ENCODE measurements at places on chromosomes 7 and 10.

- DNase-seq: no peak
These were observed 80.7 kb downstream of the MMRN2 start for GRCh38 chr10:86876748-86877147.

DNA sequence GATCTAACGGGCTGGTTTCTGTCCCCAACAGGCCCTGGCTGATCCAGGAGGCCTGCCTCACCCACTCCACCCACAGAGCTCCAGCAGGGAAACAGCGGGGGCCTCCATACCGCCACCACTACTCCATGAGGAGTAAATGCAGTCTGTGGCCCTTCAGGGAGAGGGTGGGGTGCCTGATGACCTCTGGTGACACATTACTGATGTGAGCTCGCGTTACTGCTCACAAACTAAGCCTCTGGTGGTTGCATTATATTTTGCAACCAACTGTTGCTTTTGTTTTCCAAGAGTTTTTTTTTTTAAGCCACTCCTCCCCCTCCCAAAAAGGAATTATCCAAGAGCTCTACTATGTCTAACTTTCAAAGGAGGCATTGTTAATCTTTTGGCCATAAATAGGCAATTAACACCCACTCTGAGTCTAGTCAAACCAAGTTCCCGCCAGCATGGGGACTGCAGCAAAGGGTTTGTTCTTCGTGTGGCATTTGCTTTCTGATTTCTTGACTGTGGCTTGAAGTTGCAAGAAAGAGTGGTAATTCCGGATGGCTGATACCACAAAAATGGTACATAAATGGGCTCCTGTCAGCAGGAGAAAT, 72.6 kb downstream of the FAM53B start:
- DNase-seq: no peak

DNA sequence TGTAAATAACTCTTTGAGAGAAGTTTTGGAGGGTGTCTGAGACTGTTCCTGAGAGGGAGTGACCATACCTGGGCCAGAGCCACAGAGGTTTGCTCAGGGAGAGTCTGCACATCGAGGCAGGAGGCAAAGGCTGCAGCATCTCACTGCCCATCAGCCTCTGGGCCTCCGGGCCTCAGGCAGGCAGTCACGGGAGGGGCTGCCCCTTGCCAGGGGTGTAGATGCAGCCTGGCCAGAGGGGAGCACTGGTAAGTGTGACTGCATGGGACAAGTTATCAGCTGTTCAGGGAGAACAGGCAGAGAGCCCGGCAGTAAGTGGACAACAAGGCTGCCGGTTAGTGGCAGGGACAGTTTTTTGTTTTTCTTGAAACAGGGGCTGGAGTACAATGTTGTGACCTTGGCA, 55.9 kb downstream of the ZNF467 start:
- DNase-seq: no peak

- no peak for DNase-seq
These were observed 1194.3 kb upstream of the CELF2 start for GRCh38 chr10:9823268-9823930.

- no peak for DNase-seq
These were observed 103.5 kb upstream of the PRSS1 start for GRCh38 chr7:142645777-142646176.

- no peak for DNase-seq
These were observed 468.9 kb downstream of the DNAJB6 start for GRCh38 chr7:157805713-157806112.

GRCh38 chr10:52682766-52683165, 89.8 kb downstream of the MBL2 start:
- DNase-seq: no peak

GRCh38 chr7:84506151-84506550, 311.6 kb upstream of the SEMA3A start:
- DNase-seq: no peak

DNA sequence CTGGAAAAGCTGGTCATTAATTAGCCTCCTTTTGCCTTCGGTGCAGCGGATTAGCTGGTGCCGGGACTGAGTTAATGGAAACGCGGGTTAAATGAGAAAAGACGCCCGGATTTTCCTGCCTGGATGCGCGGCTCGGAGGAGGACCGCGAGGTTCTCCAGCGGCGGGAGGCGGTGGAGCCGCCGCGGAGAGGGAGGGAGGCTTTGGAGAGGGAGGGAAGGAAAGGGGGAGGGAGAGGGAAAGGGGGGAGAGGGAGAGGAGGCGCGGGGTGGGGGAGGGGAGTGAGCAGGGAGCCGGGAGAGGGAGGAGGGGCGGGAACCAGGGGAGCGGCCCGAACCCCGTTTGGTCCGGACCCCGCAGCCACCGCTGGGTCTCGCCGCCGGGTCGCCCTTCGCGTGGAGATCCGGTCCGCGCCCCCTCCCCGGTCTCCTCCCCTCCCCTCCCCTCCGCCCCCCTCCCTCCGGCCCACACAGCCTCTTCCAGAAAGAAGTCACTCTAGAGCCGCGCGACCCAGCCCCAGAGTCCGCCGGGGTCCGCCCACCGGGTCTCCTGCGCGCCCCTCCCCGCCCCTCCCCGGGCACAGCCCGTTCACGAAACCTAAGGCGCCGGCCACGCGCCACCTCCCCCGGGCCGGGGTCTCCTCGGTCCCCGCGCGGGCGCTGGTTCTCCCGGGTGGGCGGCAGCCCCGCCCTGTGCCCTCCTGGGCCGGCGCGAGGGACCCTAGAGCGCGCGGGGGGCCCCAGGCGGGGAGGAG, 347.5 kb downstream of the DNAJB6 start:
- DNase-seq: no peak

DNA sequence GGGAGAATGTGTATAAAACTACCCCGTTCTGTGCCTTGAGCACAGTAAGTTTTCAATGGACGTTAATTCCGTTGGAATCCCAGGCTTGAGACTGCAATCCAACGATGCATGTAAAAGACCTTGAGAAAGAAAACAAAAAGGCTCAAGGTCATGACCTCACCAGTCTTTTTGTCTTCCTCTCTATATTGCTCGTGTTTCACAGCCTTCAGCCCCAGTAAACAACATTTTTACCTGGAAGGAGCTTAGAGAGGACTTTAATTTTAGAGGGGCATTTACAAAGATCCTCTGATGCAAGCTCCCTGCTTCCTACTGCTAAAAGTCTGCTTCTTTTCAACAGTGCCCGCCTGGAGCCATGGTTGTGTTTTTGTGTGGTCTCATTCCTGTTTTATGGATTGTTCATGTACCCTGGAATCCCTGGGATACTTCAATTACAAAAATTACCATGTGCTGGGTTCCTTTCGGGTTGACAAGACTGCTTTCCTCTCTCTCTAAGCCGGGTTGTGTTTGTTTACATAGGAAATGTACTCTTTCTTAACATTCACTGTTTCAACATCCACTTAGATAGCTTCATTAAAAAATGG, 320.1 kb upstream of the NFE2L3 start:
- DNase-seq: no peak

GRCh38 chr10:68271196-68271882, 39.4 kb upstream of the ATOH7 start:
- DNase-seq: no peak

DNA sequence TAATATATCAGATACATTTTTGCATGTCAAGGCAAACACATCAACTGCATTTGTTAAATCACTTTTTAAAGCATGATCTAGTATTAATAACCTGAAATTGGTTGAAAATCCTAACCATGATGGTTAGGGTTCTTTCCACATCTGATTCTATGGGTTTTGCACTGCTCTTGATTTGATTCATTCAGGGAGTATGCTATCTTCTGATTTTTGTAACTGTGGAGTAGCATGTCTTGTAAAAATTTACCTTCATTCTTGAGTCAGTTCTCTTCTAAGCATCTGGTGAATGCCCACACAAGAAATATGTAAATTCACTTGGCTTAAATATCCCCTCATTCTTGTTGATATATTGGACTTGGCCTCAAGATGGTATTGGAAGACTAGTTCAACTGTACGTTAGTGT, 178.7 kb downstream of the KLF6 start:
- DNase-seq: no peak

DNA sequence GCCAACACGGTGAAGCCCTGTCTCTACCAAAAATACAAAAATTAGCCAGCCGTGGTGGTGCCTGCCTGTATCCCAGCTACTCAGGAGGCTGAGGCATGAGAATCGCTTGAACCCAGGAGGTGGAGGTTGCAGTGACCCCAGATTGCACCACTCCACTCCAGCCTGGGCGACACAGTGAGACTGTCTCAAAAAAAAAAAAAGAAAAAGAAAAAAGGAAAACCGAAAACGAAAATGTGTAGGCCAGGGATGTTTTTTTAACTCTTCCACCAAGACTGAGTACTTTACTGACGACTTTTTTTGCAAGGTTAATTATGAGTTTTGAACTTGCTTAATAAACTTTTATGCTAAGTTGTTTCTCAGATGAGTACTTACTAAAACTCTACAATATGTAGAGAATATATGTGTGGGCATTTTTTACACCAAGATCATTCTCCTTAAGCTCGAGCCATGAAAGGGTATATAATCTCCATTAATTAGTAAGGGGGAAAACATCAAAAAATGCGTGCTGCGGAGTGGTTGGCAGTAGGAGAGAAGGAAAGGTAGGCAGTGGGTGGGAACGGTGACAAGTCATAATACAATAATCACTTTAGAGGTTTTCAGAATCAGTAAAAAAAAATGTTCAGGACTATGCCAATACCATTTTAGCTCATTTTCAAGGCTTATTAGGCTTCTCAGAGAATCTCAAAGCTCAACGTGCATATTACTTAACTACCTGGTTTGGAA, 8.6 kb upstream of the ADRB1 start:
- no peak for DNase-seq

GRCh38 chr10:93565446-93565845, 1.0 kb upstream of the FFAR4 start:
- no peak for DNase-seq

DNA sequence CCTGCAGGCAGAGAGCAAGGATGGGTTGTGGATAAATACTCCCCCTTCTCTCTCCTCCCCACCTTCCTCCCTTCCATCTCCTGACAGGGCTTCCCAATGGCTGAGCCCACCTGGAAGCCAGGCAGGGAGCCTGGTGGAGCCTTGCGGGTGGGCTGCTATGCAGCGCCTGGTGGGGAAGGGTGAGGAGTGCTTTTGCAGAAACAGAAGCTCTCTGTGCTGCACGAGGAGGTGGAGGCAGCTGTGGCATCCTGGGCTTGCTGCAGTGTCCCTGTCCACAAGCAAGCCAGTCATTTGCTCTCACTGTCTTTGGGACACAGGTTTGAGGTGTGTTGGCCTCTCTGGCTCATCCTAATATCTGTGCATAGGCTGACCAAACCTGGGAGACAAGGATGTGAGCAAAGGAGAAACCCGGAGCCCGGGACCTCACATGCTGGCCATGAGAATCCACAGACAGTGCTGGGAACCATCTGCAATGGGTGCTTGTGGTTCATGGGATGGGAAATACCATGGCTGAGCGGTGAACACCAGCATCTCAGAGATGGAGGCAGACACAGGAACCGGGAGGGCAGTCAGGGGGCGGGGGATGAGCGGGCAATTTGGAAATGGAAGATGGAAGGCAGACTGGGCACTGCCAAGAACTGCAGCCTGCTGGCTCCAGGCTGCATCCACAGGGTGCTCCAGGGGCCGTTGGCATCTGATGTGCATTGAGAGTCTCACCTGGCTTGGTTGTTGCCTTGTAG, 364.2 kb downstream of the GLRX3 start:
- no peak for DNase-seq

GRCh38 chr10:107666214-107666613, 501.7 kb upstream of the SORCS1 start:
- no peak for DNase-seq

DNA sequence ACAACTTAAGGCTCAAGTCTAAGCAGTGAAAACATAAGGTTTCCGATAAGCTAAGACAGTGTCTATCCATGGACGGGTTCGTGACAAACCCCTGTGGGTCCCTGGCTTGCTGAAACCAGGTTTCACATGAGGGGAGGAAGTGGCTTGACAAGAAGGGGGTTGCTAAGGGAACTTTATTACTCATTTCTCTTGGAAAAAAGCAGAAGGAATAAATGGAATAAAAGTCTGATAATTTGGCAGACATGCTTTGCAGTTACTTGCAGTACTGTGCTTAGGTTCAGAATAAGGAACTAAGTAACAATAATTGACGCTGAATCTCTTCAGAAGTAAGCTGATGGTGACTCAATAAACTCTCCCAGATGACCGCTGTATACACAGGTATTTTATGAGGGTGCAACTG, 34.7 kb downstream of the RBM17 start:
- DNase-seq: no peak

DNA sequence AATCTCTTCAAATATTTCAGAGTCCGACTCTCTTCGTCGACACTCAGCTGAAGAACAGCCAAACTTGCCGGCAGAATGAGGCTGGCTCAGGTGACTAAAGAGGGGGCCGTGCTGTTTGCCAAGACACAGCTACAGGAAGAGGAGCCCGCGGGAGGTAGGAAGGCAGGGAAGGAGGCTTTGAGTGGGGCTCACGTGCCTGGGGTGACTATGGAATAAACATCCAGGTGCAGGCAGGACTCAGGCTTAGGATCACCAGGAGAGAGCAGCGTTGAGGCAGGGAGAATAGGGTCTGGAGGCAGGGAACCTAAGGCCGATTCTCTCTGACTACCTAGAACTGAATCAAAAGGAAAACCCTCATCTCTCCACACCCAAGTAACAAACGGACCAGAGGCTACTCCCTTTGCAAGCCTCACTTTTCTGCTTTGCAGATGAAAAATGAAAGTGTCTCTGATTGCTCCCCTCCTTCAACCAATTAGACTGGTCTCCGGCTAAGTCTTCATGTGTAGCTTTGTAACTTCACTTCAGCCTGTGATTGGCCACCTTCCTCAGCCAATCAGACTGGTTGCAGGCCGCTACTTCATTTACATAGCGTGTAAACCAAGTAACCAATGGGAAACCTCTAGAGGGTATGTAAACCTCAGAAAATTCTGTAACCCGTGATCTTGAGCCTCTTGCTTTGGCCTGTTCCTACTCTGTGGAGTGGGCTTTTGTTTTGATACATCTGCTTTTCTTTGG, 19.7 kb upstream of the BNIP3 start:
- DNase-seq: no peak

DNA sequence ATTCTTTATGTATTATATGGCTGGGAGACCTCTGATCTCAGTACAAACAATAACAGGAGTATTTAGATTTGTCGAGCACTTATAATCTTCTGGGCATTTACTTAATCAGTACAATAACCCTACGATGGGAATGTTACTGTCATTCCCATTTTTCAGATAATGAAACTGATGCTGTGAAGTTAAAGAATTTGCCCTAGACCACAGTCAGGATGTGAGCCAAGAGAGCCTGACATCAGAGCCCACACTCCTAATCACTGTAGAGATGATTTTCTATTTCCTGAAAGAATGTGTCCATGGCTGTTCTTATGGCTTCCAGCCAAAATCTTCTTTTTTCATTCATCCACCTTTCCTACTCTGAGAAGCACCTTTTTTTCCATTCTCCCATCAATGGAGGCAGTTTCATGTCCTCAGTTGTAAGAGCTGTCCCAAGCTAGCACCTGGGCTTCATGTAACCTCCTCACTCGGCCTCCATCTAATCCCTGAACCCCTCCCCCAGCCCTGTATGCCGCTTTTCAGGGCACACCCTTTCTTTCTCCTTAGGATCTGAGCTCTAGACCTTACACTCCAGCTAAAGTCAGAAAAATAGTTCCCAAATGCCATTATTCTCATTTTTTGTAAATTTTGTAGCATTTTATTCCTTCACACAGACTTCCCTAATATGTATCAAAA, 12.2 kb upstream of the CAV1 start:
- DNase-seq: no peak

Measured in GM12892 (cell line).